HEK293T (cell line): ENCODE measurements at places on chromosomes 1 and 21.

DNA sequence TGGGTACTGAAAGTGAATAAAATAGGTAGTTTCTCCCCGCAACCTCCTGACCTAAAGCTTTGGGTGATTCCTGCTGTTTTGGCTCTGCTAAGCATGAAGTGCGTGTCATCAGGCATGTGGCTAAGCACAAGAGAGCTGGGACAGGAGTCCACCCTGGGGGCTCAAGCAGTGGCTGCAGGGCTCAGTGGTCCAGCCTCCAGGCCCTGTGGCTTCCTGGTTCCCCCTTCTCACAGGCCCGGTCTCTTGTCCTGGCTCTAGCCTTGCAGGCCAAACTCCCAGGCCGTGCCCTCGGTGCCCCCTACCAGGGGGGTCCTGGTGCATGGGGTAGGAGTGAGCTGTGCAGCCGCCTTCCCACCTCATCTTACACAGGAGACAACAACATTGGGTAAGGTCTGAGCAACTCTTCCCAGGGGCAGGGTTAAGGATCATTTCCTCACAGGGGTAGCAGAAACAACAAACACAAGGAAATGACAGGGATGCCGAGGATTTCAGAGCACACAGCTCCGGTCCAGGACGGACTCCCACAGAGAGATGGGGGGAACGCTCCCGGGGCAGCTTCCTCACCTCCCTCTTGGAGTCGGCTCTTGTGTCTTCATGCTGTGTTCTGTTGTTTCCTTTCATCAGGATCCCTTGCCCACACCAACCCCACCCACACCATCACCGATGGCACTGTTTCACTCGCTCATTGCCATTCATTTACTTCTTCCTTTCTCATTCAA is 19.8 kb upstream of the SLC2A1 start:
- no peak for DNase-seq

DNA sequence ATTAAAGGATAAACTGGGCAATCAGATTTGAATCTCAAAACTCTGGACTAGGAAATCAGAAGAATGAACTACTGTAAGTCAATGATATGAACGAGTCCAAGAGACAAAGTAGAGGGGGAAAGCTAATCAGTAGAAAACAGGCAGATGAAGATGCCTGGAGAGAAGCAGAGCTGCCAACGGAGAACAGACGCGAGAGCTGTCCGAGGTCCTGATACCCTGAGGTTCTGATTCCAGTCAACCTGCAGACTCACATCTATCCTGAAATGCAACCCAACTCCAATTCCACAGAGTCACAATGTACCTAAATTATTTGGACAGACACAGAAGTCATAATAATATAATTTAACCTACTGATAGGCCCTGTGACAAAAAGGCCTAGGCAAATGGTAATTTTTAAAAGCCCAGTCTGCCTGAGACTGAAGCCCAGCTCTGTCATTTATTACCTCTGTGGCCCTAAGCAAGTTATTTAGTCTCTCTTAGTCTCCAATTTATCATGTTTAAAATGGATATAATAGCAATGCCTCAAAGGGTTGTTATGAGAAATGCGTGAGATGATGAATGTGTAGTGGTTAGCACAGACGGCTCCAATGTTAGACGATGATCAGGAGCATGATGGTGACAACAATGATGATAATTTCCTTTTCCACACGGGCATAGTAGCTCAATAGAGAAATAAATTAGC is 33.4 kb downstream of the RGS7 start:
- DNase-seq, result peak; percentile 61

DNA sequence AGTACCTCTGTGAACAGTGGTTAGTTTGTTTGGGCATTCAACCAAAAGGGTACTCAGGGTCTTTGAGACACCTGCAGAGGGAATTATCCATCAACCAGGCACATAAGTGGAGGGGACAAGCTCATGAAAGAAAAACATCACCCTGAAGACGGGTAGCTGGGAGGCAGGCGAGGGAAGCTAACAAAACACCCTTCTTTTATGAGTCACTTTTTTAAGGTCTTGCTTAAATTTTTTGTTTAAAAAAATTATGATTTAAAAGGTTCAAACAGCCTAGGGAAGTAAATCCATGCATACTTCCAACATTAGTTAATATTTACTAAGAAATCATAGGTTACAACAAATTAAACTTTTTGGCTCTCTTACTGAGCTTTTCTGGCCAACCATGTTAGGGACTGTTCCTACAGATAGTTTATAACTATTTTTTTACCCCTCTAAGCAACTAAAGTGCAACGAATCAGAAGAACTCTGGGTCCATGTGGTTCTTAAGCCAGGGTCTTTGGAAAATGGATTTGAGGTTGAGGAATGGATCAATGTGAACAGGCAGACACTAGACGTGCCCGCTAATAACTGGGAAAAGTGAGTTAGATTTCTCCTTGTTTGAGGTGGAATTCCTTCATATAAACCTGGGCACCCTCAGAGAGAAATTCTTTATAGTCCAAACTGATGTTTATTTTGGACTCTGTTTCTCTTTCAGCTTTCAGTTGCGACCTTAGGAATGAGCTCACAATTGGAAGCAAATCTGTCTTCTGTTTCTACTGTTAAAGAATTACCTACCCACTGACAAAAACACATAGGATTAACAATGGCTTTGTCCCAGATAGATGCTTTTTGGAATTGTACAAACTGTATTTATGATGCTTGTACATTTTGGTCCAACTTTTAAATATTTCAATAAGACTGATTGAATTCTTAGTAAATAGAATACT is 123.0 kb downstream of the LYPLAL1 start:
- no peak for DNase-seq

DNA sequence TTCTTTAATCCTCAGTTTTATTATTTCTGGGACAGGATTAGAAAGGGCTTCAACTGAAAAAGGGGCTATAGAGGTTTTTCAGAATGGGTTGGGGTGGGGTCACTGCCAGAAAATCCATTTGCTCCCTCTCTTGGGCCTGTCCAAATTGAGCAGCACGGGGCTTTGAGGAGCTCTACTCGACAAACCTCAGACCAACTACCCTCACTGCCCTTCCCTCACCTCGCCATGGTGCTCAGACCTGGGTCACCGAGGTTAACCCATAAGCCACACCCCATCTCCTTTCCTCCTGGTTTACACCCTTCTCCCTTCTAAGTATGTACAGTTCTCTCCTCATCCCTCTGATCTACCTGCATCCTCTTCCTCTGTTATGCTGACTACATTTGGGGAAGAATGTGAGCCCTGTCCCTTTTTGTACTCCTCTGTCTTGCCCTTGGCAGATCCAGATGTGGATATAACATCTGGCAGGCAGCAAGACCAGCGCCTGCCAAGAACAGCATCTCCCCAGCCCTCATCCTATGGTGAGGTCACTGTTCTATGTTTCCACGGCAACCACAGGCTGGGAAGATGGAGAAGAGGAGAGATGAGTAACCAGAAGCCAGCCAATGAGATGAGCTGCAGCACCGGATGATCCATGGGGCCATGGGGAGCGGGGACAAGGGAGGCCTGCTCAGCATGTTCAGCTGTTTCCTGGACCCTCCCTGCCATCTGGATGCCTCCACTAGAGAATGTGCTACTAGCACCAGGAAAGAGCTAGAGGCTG is 3.7 kb upstream of the FABP3 start:
- DNase-seq, result no peak

GRCh38 chr1:232470711-232471110 is 159.2 kb downstream of the SIPA1L2 start:
- DNase-seq, result no peak

- no peak for DNase-seq
Observed at GRCh38 chr1:157113631-157114030, 14.0 kb upstream of the ETV3L start.

DNA sequence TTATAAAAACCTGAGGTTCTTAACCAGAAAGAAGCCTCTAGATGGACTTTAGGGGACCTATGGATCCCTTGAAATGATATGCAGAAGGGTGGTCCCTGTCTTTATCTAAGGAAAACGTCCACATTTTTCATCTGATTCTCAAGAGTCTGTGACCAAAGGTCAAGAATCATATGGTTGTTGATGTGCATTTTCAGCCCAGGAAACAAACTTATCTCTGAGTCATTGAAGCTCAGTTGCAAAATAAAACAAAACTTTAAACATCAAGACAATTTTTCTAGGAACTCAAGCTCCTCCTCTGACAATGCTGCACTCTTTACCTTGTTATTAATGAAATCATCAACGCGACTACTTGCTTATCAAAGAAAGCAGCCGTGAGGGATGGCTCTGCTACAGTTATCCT is 83.3 kb downstream of the TIAM1 start:
- no peak for DNase-seq

DNA sequence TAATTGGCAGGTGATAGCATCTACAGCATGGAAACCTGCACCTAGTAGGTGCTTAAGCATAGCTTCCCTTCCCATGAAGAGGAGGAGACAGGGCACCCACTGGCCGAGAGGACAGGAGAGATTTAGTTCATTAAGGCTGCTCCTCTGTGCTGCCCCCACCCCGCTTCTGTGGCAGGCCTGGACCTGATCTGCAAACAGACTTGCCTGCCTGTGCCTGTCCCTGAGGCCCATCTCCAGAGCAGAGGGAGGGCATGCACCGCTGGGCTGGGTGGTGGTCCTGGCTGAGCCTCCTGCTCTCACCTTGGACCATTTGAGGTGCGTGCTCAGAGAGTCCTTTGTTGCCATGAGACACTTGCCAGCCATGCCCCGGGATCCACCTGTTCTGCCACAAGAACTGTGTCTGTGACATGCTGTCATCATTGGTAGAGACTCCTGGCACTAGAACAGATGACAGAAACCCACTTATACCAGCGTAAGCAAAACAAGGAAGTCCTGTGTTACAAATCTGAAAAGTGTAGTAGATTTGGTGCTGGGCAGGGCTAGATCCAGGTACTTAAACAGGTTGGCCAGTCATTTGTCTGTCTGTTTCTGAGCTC is 55.6 kb downstream of the PTPRF start:
- no peak for DNase-seq

- no peak for DNase-seq
Observed at GRCh38 chr1:108560189-108560873, 431 bp downstream of the EEIG2 start.

- no peak for DNase-seq
Observed at GRCh38 chr1:162682013-162682419, 49.8 kb downstream of the DDR2 start.
